Upper lobe of left lung (tissue), 6 donors: ENCODE measurements at places on chromosomes 1 and 21. TPM values are rescaled to one million over a fixed set of nuclear protein-coding genes. Genes with fewer than 3 reads are reported as not detected.

DNA sequence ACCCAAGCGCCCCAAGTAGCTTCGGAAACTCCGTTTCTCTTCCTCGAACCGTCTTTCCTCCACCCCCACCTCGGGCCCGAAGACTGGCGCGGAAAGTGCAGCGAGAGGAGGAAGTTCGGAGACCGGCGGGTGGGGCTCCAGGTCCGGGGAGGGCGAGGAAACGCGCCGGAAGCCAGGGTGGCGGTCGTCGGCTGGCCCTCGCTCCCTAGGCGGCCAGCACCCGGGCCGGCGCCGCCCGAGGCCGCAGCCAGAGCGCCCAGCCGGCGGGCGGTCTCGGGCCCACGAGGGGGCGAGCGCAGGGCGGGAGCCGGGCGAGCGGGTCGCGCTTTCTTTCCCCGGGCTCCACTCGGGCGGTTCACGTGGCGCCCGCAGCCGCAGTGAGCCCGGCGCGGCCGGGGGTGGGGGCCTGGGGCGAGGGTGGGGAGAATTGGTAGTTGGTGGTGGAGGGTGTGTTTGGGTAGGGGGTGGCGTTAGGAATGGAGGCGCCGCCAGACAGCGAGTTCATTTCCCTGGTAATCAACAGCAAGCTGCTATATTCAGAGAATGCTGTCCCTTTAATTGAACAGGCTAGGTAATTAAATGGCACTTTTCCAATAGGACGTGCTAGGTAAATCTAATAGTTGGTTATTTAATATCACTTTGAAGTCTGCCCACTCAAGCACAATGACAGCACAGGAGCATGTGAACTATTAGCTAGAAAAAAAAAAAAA is 6.7 kb downstream of the LMO4 start:
- peak; percentile 93 for DNase-seq

DNA sequence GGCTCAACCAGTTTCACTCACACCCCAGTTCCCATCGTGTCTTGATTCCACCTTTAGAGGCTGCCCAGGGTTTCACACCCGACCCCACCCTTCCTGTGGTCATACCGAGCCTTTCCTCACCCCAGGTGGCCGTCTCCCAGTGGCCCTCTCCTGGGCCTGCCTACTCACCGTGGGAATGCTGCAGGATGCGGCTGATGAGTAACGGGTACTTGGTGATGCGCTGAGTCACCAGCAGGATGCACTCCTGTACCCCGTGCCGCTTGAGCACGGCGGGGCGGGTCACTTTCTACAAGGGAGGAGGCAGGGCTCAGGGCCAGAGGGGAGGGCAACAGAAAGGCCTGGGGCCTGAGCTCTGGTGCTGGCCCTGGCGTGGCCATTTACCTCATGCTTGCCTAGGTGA is 16.4 kb downstream of the ARHGEF2 start:
- DNase-seq: peak; percentile 72

DNA sequence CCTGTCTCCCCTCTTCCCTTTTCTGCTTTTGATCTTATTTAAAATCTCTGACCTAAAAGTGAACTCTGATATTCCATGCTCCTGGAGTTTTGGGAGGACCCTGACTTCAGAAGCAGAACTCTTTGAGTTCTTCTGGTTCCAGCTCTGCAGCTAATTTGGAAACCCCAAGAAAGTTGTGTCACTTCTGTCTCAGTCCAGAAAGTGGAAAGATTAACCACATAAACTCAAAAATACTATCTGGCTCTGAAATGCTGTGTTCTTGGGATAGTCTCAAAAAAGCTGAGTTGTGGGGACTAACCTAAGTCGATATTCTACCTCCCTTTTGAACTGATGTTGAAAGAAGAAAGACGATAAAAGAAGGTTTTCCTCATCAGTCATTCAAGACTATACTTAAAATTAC is 59.8 kb downstream of the ITPKB start:
- DNase-seq: no peak

- no peak for DNase-seq
Observed at GRCh38 chr1:199734186-199734585, 293.3 kb upstream of the NR5A2 start.

- no peak for DNase-seq
Observed at GRCh38 chr1:227166559-227166958, 151.7 kb downstream of the CDC42BPA start.

GRCh38 chr1:45340816-45341466 is 701 bp upstream of the MUTYH start:
- no peak for DNase-seq

GRCh38 chr1:145778146-145778540 is 45.8 kb downstream of the RNF115 start:
- no peak for DNase-seq

GRCh38 chr21:33857846-33858666 is 57.5 kb downstream of the ATP5PO start:
- no peak for DNase-seq

- no peak for DNase-seq
Observed at GRCh38 chr1:239931341-239931740, 160.3 kb upstream of the FMN2 start.

- DNase-seq: no peak
Observed at GRCh38 chr1:13737398-13737797, 37.4 kb downstream of the PRDM2 start.

GRCh38 chr1:14787604-14788003 is 189.1 kb downstream of the KAZN start:
- DNase-seq: no peak

DNA sequence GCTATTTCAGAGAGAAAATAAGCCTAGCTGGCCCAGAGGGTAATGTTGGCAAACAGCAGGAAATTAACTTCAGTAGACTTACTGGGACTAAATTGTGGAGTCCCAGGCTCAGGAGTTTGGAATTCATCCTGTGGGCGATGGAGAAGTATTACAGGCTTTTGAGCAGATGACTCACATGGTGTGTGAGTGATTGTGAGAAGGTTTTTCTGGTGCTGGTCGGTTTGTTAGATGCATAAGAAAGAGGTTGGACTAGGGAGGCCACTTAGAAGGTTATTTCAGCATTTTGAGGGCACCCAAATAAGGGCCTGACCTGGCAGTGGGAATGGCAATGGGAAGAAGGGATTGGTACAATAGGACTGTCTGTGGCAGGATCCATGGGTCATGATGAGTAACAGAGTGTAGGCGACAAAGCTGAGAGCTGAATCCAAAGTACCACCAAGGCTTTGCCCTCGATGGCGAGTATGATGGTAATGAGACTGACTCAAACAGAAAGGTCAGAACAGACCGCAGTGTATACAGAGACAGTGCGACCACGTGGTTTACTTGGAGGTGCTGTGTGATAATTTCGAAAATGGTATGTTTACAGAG is 69.2 kb upstream of the KIF26B start:
- DNase-seq: no peak

Gene OXCT2
- total RNA-seq: 0.46 TPM

Gene TSACC
- total RNA-seq: not detected

Gene KISS1
- total RNA-seq: not detected

Gene SH2D1B
- not detected for total RNA-seq

Gene DIPK1A
- total RNA-seq: 4.4 TPM

Gene TFAP2E
- 1.1 TPM for total RNA-seq
